Stimulated activated CD8-positive, alpha-beta memory T cell treated with anti-CD3 and anti-CD28 coated beads, Interleukin-4, amount 100 ng/mL, for 1 hour (primary cell): ENCODE measurements at places on chromosomes 3 and 15.

- no peak for DNase-seq
These were observed 3.0 kb upstream of the WNT7A start for GRCh38 chr3:13882876-13883275.

- DNase-seq = no peak
These were observed 835 bp downstream of the SEMA5B start for GRCh38 chr3:123026565-123027291.

- no peak for DNase-seq
These were observed 767 bp downstream of the SEMA3F start for GRCh38 chr3:50155891-50156290.

- no peak for DNase-seq
These were observed 1.9 kb downstream of the IVD start for GRCh38 chr15:40407330-40407990.

- DNase-seq = no peak
These were observed 263.9 kb upstream of the STT3B start for GRCh38 chr3:31268868-31269267.

DNA sequence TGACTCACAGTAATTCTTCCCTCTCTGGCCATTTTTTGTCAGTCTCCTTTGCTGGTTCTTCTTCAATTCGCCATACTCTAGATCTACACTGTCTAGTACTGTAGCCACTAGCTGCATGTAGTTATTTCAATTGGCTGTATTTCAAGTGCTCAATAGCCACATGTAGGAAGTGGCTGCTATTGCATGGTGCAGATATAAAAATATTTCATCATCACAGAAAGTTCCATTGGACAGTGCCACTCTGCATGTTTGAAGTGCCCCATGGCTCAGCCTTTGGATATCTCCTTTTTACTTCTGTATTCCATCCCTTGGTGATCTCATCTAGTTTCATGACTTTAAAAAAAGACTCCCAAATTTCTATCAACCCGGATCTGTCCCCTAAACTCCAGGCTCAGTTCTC is 22.1 kb downstream of the PPP2R3A start:
- no peak for DNase-seq

GRCh38 chr15:97189162-97189780 is 771.2 kb upstream of the ARRDC4 start:
- DNase-seq = no peak

DNA sequence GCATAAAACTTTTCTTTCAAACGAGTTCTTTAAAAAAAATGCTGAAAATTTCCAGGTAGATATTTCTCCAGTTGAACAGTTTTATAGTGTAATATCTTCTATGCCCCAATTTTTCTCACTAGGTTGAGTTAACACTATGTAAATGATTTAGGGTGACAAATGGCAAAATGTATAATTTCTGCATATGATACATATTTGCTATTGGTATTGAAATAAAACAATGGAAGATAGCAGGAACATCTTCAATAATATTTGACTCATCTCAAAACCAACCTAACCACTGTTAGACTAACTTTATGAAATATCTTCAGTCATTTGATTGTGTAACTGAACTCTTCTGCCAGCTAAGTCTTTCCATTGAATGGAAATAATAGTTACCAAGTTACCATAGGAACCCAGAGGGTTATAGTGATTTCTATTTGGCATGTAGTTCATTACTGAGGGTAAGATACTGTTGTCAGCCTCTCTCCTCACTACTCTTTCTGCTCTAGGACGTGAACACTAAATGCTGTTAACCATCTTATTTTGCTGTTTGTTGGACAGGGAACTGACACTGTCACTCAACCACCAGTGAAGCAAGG is 824.7 kb upstream of the NECTIN3 start:
- DNase-seq = no peak

- DNase-seq = no peak
These were observed 141.4 kb upstream of the MRPS22 start for GRCh38 chr3:139202226-139202958.

DNA sequence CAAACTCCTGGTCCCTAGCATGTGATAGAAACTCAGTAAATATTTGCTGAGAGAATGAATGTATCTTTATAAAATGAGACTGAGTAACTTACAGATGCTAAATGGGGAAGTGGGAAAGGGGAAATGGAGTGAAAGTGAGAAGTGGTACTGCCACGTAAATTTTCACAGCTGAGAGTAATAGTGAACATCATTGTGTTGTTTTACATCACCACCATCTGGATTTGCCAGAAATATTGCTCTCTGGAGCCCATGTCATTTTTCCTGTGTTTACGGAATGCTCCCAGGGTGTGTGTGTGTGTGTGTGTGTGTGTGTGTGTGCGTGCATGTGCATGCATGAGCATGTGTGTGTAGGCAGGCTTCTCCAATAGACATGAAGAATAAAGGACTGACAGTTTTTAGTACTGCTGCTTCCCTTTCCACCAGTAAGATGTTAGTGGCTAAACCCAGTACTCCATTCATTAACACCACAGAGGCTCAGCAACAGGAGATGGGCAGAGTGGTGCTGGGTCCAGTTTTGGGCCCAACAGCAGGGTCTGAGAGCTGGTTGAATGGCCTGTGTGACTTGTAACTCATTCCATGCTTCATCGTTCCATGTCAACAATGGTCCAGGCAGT is 57.3 kb downstream of the DIPK2A start:
- DNase-seq = no peak

DNA sequence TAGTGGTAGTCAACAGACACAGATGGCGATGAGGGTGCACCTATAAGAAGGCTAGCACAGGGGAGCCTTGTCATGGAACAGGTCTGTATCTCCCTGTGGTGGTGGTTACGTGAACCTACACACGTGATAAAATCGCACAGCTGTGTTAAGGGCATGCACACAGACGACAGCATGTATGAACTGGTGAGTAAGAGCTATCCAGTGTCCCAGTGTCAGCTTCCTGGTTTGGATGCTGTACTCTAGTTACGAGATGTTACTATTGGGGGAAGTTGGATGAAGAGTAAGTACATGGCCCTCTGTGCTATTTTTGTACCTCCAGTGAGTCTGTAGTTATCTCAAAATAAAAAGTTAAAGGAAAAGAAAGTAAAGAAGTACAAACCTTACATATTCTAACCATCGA is 38.2 kb downstream of the MTMR10 start:
- DNase-seq = no peak

GRCh38 chr3:32432045-32432710 is 40.5 kb downstream of the CMTM7 start:
- no peak for DNase-seq

GRCh38 chr3:115581362-115582135 is 41.8 kb upstream of the GAP43 start:
- no peak for DNase-seq

DNA sequence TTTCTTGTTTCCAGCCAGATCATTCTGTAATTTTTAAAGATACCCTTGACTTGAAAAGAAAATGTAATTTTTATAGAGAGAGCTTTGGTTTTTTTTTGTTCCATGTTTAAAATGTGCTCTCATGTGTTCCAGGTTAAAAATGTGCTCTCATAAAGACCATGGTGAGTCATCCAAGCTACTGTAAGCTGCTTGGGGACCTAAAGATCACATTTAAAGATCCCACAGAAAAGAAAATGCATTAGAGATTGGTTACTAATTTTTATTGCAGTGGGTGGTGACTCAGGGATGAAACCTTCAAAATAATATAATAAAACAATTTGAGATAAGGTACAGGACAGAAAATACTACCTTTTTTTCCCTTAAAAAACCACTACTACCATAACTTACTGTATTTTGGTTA is 11.0 kb downstream of the TCF12 start:
- no peak for DNase-seq

DNA sequence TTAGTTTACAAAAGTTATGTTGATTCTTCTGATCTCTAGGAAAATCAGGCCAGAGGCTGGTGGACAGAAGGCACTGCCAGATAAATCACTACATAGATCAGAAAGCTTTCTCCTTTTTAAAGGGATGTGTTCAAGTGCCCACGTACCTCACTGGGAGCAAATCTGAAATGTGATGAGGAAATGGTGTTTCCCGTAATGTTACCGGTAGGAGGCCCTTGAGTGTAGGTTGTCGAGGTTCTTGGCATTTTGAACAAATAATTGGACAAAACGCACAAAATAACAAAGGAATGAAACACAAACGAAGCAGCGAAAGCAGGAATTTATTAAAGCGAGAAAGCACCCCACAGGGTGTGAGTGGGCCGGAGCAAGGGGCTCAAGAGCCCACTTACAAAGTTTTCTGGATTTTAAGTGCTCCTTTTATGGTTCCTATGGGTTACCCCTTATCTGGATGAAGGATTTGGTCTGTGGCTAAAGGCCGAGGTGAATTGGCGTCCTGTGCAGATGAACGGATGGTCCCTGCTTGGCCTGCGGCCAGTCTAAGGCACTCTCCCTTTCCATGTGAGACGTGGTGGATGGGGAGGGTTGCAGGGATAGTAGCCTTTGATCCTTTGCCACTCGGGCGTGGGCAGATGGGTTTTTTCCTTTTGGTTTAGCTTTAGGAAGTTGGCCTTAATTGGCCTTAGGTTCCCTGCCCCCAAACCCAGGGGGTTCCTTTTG is 1.0 kb downstream of the SNX1 start:
- DNase-seq = no peak

GRCh38 chr15:44706946-44707636 is 4.0 kb downstream of the PATL2 start:
- DNase-seq = no peak

- no peak for DNase-seq
These were observed 6.5 kb downstream of the ALAS1 start for GRCh38 chr3:52204337-52205073.

- DNase-seq = no peak
These were observed 651.0 kb upstream of the TGFBR2 start for GRCh38 chr3:29955413-29955812.

DNA sequence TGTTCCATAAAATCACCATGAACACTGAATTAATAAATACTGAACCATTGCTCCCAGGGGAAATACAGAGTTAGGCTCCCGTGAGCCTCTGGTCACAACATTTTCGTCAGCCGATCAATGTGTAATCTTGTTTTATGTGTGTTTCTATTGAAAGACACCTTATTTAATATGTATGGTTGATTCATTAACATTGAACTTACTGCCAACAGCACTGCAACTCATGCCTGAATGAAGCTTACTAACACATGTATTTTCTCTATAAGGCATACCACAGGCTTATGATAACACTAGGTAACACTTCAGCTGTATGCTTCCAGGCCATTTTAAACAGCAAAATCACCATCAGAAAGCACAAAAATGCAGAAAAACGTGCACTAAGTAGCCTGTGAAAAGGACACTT is 9.1 kb upstream of the REC114 start:
- DNase-seq = no peak

GRCh38 chr3:49674497-49674983 is 389 bp downstream of the APEH start:
- no peak for DNase-seq

GRCh38 chr3:10783360-10784351 is 32.4 kb upstream of the SLC6A11 start:
- DNase-seq = no peak

DNA sequence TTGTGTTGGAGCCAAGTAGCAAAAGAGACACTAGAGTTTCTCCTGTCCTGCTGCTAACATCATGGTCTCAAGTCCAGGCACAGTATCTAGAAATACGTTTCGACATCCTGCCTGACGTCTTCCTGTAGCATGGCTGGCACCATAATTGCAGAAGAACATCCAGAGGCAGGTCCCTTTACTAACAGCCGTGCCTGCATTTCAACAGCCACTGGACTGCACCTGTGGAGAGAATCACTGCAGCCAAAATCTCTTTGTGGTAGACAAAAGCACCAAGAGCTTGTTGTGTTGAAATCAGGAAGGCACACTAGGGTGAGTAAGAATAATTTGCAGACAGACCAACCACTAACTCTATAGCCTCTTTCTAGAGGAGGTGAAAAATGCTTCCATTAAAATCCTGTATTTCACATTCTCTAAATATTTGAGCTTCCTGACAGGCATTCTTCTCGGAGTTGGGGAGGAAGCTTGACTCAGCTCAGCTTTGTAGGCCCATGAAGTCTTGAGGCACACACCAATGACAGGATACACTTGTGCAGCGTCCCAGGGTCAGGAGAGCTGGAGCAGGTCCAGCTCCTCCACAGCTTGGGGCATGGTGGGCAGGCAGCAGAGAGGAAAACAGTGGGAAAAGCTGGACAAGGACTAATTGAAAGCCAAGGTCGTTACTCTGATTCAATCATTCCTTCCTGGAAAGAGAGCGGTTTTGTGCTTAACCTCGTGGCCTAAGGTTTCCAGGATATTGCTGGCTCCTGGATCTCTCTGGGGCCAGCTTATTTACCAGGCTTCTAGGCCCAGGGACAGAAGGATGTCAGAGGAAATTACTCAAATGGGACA is 244.9 kb downstream of the FAM43A start:
- no peak for DNase-seq

DNA sequence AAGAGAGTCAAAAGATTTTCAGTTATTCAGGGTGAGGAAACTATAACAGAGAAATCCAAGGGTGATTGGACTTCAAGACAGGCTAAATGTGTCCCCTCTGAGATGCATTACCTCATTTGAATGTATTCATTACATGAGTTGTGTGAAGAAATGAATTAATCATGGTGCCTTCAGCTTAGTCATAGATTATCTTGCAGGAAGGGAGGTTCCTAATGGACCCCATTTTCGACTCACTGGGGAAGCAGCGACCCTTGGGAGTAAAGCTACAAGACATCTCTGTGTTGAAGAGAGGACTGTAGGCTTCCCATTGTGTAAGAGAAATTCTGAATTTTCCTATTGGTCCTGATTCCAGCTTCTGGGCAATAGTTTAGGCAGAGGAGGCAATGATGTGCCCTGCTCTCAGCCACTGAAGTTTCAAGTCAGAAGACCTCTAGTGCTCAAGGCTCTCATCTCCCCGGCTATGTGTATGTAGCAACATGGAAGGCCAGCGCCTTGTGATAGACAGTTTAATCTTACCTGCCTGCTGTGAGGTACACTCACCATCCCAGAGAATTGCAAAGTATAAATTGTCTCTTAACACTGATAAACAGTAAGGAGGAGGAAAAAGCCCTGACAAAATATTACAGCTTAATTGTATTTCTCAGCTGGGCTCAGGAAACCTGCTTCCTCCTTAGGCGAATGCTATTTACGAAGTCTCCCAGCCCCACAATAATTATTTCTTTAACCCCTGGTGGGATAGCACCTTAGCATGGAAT is 133.8 kb downstream of the PDCD6IP start:
- no peak for DNase-seq

- DNase-seq = no peak
These were observed 271.7 kb downstream of the PDZRN3 start for GRCh38 chr3:73352841-73353645.

DNA sequence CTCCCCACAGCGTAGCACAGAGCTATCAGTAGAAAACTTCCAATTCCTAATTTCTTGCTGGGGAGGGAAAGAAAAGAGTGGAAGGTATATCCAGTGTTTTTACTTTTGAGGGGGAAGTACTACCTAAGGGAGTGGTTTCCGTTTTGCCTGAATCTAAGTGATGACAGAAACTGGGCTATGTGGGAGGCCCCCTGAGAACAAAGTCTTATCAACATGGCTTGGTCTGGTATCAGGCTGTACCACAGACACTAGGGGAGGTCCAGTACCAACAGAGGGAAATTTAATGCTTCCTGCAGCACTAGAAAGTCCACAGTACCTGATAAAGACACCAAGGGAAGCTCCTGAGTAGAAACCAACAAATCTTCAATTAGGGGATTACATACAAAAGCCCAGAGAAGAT is 199.2 kb downstream of the IL5RA start:
- DNase-seq = no peak

- DNase-seq = no peak
These were observed 187.1 kb upstream of the DNAJC19 start for GRCh38 chr3:181176601-181177000.

- DNase-seq = no peak
These were observed 292.9 kb downstream of the ZIC4 start for GRCh38 chr3:147113293-147114044.

- no peak for DNase-seq
These were observed 1177.4 kb upstream of the GBE1 start for GRCh38 chr3:82938821-82939328.

GRCh38 chr15:57611938-57612337 is 20.2 kb downstream of the MYZAP start:
- DNase-seq = no peak
